HFF-Myc (cell line): ENCODE measurements at places on chromosomes 4 and X.

DNA sequence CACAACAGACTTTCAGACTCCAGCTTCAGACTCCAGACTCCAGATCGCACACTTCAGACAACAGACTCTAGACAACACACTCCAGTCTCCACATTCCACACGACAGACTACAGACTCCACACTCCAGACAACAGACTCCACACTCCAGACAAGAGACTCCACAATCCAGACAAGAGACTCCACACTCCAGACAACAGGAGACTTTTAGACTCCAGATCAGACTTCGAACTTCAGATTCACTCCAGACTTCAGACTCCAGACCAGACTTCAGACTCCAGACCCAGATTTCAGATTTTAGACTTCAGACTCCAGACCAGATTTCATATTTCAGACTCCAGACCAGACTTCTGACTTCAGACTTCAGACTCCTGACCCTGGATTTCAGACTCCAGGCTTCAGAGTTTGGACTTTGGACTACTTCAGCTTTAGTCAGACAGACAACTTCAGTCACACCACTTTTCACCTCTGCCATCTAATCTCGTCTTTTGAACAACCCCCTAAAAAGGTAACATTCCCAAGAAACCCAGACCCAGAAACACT, 29.0 kb upstream of the TLR2 start:
- no peak for DNase-seq

- no peak for DNase-seq
Measured at GRCh38 chr4:82555276-82555675, 6.5 kb downstream of the TMEM150C start.

GRCh38 chrX:2325076-2325784, 175.5 kb downstream of the DHRSX start:
- DNase-seq = no peak

DNA sequence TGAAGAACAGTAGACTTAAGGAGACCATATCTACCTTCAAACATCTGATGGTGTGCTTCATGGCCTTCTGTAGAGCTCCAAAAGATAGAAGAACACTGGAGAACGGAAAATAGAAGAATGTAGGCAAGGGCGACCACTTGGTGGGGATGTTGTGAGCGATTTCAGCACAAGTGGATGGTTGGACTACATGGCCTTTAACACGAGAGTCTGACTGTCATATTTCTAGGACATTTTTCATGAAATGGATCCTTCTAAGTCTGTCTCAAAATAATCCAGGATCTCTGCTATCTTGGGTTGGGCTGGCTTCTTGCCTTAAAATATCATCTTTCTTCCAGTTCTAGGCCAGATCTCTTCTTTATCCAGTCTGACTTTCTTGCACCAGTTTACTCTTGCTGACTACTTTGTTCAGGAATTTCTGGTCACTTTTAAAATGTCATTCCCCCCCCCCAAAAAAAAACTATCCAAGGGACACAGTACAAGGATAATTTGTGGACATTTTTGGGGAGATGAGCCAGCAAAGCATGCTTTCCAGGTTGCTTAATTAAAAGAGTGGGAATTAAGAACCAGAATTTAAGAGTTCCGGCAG, 1.2 kb upstream of the MID1IP1 start:
- DNase-seq = no peak

- no peak for DNase-seq
Measured at GRCh38 chrX:152950786-152951185, 43.1 kb downstream of the PNMA5 start.

GRCh38 chrX:155893521-155893920, 12.4 kb downstream of the VAMP7 start:
- DNase-seq = no peak

- no peak for DNase-seq
Measured at GRCh38 chrX:47498411-47498810, 15.4 kb upstream of the ZNF41 start.

DNA sequence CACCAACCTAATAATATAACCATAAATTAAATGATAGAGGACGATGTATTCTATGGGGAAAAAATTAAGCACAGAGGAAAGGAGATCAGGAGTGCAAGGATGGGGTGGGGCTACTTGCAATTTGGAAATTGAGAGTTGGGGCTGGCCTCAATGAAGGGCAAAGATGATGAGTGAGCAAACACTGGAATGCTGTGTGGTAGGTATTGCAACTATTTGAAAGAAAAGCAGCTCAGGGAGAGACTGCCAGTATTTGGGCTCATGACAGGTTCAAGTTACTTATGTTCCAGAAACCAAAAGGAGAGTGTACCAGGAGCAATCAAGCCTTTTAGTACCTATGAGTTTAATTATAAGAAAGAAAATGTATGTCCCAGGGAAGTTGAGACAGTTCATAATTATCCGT, 47.4 kb downstream of the ASIC5 start:
- DNase-seq = no peak

DNA sequence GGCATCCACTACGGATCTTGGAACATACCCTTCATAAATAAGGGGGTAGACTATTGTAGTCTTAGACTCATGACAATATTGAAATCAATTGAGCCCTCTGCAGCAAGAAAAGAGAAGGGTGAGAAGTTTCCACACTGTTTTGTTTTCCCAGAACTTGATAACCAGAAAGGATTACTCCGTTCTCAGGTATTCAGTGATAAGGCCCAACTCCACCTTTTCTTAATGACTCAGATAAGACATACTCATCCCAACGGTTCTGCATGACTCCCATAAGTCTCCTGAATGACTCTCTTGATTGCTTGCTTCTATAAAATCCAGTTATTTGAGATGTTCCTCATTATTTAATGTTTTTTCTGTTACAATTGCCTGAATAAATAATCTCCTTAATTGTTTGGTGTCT, 111.7 kb downstream of the PABPC4L start:
- DNase-seq = no peak

GRCh38 chr4:140426610-140427105, 790 bp downstream of the CLGN start:
- no peak for DNase-seq

DNA sequence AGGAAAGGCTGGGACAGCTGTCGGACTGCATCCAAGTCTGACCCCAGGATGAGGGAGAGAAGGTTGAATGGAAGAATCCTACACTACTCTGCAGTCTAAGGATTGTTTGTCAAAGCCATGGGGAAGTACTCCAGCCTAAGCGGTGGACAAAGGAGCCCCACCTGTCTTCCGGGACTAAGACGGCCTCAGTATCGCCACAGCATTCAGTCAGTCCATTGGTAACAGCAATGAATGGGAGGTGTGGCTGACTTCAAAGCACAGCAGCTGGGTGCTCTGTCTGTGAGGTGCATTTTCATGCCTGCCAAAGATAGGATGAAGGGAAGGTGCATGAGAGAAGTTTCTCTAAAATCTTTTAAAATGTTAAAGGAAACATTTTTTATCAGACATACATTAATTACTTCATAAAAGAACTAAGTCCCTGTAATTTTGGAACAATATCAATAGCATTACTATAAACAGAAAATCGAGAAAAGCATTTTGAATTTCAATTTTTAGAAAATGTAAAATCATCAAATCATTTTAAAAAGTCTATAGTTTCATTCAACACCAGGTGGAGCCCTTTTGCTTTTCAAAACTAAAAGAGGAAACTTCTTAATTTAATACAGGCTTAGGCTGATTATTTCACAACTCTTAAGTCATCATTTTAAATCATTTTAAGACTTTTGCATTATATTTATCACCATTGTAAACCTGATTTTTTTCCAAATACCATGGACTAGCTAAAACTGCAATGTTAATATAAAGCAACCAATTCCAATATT, 27.6 kb upstream of the INTU start:
- DNase-seq = no peak

DNA sequence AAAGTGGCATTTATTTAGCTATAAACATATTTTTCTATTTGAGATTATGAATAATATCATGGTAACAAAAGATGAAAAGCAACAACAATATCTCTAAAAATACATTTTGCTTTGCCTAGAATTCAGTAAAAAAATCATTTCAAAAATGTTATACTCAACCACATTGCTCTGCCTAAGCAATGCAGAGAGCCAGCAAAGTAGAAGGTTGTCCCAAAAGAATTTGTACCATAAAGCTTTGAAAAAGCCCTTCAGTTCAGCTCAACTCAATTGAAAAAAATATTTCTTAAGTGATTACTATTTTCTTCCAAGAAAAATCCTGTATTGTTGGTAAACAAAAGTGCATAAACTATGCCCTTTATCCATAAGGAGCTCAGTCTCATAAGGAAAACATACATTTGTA, 301.2 kb upstream of the ARSJ start:
- no peak for DNase-seq

DNA sequence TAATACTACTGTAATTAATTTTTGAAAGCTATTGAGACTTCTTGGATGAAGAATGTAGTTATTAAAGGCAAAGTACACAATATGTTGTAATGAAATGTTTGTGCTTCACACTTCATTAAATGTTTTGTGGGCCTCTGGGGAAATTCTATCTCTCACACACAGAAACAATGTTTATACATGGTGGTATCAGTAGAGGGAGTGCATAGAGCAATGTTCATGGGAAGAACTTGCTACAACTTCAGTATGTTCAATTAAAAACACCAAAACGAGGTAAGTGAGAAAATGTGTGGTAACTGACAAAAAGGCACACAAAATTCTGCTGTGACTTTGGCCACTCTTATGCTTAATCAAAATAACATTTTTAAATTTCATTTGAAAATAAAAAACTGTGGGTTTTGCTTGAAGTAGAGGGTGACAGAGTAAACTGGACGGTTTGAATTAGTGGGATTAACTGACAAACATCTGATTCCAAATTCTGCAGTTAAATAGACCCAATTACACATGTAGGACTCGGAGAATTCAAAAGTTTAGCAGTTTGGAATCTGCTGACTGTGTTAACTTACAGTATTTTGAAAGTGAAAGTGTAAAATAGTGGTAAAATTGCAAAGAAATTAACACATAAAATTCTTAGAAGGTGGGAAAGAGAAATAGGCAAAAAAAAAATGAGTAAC, 111.4 kb upstream of the TTC29 start:
- no peak for DNase-seq

GRCh38 chrX:21875013-21875412, 19.2 kb downstream of the YY2 start:
- DNase-seq = no peak

DNA sequence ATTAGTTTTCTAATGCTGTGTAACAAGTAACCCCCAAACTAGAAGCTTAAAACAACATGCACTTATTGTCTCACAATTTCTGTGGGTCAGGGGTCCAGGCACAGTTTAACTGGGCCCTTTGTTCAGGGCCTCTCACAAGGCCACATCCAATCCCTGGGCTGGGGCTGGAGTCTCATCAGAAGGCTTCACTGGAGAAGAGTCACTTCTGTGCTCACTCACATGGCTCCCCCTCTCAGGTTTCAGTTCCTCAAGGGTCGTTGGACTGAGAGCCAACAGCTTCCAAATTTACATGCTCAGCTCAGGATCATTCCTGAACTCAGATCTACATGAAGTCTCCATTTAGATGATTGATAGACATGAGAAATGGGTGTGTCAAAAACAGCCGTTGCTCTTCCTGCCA, 77.1 kb downstream of the EVC start:
- DNase-seq = no peak

DNA sequence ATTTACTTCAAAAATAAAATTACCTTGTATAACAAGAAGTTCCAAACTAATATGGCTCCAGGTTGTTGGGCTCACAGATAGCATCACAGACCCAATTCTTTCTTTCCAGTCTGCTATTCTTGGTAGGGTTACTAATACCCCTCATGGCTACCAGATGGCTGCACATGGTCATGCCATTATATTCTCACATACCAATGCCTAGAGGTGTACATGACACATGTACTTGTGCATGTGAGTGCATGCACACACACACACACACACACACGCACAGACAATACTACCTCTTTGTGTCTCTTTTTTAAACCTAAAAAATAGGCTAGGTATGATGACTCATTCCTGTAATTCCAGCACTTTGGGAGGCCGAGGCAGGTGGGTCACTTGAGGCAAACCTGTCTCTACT, 31.1 kb downstream of the FBXO8 start:
- DNase-seq = no peak

GRCh38 chr4:165381821-165382373, 3.1 kb downstream of the CPE start:
- no peak for DNase-seq

DNA sequence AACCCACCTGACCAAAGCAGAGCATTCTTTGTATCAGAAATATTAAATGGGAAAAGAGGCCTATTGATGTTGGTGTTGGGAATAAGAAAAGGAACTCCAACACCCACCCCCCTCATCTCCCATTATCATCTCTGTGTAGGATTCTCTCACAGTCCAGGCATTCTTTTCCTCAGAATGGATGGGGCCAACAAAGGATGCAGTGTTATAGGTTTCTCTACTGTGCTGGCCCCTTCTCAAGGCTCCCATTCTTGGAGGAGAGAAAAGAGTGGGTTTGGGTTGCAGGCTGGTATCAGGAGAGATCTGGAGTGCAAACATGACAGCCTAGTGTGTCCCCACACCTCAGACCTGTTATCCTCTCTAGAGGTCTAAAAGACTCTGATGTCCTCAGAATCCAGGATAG, 59.6 kb downstream of the UGT8 start:
- DNase-seq = no peak

DNA sequence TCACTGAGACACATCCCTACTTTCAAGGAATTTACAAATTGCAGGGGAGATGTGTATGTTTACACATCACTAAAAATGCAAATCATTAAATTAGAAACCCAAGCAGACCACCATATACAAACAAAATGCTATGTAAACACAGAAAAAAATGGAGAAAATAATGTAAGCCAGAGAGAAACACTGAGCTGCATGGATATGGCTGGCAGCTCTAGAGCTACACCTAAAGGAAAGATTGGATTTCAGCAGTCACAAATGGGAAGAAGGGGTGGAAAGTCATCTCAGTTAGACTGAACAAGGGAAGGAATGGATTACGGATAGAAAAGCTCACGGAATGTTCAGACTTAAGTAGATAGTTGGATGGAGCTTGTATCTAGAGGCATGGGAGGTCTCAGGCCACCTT, 186.3 kb downstream of the MOSPD2 start:
- no peak for DNase-seq

DNA sequence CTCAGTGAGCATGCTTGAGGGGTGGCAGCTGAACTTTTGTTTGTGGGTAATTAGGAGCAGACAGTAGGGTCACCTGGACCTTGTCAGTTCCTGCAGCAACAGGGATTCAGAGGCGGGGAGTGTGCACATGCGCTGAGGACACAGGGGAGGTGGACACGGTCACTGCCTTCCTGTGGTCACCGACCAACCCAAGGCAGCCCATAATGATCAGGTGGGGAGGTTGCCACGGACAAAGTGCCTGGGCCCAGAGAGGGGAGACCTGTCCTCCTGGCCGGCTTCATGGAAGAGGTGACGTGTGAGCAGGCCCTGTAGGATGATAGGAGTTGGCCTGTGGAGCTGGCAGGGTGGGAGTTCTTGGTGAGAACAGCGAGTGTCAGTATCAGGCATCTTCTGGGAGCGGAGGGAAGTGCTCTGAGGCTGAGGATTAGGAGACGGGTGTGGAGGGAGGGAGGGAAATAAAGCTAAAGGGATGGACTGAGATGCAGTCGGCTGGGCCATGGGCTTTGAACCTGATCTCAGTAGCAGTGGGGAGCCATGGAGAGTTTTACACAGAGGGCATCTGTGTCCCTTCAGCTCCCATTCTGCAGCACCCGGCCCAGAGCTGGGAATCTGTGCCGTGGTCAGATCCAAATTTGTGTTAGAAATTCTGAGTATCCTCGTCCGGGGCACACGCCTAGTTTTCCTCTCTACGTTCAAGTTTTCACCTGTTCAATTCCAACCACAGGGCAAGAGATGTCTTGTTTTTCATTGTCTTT, 100.0 kb downstream of the PSAPL1 start:
- no peak for DNase-seq
